ENCODE measurements at places on chromosomes 5 and 9.

GRCh38 chr9:69975681-69976080 lies 68.0 kb upstream of the MAMDC2 start:
- no peak for DNase-seq

DNA sequence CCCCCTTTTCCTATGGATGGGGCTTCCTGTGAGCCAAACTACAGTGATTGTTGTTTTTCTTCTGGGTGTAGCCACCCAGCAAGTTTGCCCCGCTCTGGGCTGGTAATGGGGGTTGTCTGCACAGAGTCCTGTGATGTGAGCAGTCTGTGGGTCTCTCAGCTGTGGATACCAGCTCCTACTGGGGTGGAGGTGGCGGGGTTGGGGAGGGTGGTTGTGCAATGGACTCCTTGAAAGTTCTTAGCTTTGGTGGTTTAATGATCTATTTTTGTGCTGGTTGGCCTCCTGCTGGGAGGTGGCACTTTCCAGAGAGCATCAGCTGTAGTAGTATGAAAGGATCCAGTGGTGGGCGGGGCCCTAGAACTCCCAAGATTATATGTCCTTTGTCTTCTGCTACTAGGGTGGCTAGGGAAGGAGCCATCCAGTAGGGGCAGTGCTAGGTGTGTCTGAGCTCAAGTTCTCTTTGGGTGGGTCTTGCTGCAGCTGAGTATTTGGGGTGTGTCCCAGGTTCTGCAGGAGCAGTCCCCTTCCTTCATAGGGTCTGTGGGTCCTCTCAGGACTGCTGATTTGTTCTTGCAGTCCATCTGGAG lies 275.6 kb upstream of the PAPPA start:
- no peak for DNase-seq

DNA sequence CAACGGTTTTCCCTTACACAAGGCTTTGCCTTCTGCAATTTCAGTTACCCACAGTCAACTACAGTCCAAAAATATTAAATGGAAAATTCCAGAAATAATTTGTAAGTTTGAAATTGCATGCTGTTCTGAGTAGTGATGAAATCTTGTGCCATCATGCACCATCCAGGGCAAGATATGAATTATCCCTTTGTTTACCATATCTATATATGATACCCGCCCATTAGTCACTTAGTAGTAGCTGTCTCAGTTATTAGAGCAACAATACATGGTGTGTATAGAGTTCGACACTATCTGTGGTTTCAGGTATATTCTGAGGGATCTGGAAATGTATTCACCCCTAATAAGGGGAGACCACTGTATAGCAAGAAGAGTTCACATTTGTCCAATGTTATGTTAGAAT lies 29.4 kb downstream of the ERBIN start:
- DNase-seq = no peak

DNA sequence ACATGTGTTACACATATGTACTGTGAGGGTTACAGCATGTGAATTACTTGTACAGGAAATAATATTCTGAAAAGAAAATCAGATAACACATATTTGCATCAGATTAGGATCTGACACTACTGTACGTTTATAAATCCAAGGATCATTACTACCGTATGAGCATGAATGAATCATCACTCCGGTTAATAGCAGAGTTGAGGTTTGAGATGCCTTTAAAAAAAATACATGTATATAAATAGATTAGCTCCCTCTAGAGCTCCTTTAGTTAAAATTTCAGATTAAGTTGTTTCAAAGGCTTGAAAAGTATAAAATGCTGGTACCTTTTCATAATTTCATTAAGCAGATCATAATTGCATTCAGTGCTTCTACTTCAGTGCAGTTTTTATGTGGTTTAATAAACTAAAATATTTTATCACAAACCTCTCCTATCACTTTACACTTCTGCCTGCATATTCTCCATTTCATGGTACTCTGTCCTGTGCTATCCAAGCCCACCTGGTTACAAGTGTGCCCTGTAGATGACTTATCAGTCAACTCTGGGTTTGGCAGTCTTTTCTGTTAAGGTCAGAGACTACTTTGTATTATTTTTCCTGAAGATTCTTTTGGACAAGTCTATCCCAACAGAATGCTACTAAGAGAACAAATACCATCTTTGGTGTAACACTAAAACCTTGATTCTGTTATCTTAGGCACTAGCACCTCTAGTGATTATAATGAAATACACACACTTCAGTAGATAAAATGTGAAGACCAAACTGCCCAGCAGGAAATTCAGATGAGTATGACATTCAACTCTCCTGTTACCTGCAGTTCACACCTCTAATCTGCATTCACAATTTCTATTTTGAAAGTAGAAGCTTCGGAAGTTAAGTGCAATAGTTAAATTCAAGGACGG lies 48.0 kb upstream of the POU5F2 start:
- no peak for DNase-seq

- peak; percentile 29 for DNase-seq
Observed at GRCh38 chr5:174409070-174409469, 315.3 kb upstream of the MSX2 start.

DNA sequence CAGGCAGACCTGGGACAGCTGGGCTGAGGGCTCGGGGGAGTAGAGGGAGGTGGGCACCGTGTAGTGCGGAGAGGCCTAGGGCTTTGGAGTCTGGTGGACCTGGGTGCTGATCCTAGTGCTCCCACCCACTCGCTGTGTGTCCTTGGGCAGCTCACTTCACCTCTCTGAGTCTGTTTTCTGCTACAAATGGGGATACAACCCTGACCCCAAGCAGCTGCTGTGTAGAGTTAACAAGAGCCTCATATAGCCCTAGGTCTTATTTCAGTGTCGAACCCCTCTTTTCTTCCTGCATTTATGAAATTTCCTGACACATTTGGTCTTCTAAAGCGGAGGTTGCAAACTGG lies 16.4 kb downstream of the ERGIC1 start:
- no peak for DNase-seq

DNA sequence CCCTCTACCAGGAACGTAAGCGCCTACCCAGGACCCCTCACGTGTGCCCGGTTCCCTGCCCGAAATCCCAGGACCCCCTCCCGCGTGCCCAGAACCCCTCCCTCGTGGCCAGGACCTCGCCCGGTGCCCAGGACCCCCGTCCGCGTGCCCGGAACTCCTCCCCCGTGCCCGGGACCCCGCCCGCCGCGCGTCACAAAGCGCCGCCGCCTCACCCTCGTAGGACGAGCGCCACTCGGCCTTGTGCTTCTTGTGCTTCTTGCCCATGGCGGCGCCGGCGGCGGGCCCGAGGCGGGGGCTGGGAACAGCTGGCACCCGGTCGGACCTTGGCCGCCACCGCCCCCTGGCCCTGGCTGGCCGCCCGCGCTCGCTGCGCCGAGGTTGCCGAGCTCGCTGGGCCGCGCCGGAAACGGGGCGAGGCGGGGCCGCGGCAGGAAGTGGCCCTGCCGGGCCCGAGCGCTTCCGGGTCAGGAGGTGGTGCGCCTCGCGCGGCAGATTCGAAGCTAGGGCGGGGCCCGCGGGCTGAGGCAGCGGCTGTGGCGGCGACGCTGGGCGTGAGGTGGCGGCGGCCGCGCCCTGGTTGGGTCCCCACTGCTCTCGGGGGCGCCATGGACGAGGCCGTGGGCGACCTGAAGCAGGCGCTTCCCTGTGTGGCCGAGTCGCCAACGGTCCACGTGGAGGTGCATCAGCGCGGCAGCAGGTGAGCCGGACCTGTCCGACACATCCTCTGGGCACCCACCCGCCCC lies at the start of the genes BRD9 and TRIP13:
BRD9 (minus strand) TSS at position 408 of the 743 bp plus-strand sequence; CDS start at position 264, 144 bp downstream.
TRIP13 (plus strand) TSS at position 491 of the 743 bp plus-strand sequence; CDS start at position 606, 115 bp downstream.
- peak; percentile 89 for DNase-seq

- DNase-seq = no peak
Observed at GRCh38 chr9:19232823-19233194, 2.3 kb downstream of the DENND4C start.

DNA sequence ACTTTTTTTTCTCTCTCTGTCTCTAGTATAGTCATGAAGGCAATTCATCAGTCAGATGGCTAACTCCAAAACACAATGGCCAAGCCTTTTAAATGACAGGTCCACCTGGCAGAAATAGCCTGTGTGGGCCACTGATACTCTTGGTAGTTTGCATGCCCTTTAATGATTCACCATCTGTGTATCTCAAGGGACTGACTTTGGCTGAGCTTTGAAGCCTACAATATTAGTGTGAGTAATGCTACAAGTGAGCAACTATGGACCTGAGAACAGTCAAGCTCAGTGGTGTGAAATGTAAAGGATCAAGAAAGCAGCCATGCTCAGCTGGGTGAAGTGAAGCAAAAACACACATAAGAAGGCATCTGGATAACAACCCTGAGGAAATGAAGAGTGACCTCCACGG lies 506.9 kb downstream of the TLE1 start:
- DNase-seq = no peak

DNA sequence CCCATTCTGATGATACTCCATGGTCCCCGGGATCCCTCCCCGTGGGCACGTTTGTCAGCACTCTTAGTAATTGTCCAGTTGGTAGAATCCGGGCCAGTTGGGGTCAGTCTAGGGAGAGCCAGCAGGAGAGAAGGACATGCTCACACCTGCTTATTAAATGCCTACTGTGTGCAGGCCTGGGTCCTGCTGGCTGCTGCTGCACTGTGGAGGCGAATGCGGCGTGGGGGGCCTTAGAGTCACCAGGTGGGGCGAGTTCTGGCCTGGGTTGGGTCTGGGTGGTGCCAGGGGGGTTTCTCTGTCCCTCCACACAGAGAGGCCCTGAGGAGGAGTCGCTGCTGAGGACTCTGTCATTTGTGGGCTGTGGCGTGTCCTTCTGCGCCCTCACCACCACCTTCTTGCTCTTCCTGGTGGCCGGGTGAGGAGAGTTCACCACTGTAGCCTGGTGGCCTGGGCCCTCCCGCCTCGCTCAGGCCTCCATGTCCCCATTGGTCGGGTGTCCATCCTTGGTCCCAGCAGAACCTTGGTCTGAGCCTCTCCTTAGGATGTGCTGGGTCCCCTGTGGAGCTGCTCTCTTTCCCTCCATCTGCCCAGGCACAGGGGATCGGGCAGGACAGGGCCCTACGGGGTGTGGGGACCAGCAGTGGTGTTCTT lies 17.3 kb downstream of the ADGRD2 start:
- DNase-seq = no peak

GRCh38 chr9:134570711-134571325 lies 70.8 kb upstream of the COL5A1 start:
- DNase-seq = no peak

- no peak for DNase-seq
Observed at GRCh38 chr9:126612813-126613641, 701 bp upstream of the LMX1B start.

- no peak for DNase-seq
Observed at GRCh38 chr5:153888781-153889180, 149.9 kb downstream of the FAM114A2 start.

Data from Caco-2 (cell line).